Esophagus squamous epithelium (tissue), 5 donors: ENCODE measurements at places on chromosomes 3 and 15. TPM values are rescaled to one million over a fixed set of nuclear protein-coding genes. Genes with fewer than 3 reads are reported as not detected.

GRCh38 chr15:100255644-100256043 is 86.1 kb downstream of the ADAMTS17 start:
- DNase-seq = no peak

GRCh38 chr3:160378331-160379109 is 20.5 kb downstream of the IFT80 start:
- DNase-seq = no peak

The SPINK8 gene
- total RNA-seq = not detected

GRCh38 chr15:60535265-60535664 is 56.3 kb upstream of the ICE2 start:
- no peak for DNase-seq

DNA sequence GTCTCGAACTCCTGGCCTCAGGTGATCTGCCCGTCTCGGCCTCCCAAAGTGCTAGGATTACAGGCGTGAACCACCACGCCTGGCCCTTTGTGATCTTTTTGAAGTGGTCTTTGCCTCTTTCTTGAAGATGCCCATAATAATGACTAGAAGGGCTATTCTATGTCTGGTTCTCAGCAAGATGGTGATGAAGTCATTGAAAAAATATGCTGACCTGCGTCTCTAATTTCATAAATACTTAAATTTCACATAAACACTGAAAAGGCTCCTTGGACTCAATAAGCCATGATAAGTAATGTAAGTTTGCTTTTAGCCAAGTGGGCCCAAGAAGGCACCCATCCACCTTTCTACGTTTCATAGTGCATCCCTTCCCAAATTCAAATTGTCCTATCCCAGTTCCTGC is 775 bp upstream of the MAPK6 start:
- DNase-seq = no peak

GRCh38 chr3:24168977-24169376 is 223.9 kb downstream of the NR1D2 start:
- no peak for DNase-seq

The STXBP5L gene
- 0.18 TPM for total RNA-seq

The SOX14 gene
- not detected for total RNA-seq

DNA sequence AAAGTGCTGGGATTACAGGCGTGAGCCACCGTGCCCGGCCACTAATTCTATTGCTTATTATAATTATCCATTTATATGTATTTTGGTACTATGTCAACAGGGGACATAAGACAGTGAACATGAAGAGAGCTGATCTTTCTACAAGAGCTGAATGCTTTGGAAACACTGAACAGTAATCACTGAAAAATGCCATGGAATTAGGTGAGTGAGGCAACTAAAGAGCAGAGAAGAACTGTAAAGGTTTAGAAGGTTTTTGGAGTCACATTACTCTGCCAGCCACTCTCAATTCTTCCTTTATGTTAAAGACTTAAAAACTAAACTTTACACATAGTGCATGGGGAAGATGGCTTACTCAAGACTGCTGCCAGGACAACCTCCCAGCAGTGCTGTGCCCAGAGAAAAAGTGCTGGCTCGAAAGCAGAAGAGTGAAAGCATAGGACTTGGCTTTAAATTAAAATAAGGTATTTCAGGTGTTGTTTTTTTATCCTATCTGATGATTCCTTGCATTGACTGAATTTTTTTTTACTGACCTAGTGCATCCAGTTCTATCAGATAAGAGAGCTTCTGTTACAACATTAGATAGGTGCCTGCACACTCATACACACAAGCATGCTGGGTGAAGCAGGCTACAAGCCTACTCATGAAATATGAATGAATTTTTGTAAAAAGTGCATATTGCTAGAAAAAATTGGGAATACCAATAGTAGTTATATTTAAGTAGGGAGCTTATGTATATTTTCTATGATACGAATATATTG is 28.7 kb upstream of the CACNA2D3 start:
- no peak for DNase-seq

DNA sequence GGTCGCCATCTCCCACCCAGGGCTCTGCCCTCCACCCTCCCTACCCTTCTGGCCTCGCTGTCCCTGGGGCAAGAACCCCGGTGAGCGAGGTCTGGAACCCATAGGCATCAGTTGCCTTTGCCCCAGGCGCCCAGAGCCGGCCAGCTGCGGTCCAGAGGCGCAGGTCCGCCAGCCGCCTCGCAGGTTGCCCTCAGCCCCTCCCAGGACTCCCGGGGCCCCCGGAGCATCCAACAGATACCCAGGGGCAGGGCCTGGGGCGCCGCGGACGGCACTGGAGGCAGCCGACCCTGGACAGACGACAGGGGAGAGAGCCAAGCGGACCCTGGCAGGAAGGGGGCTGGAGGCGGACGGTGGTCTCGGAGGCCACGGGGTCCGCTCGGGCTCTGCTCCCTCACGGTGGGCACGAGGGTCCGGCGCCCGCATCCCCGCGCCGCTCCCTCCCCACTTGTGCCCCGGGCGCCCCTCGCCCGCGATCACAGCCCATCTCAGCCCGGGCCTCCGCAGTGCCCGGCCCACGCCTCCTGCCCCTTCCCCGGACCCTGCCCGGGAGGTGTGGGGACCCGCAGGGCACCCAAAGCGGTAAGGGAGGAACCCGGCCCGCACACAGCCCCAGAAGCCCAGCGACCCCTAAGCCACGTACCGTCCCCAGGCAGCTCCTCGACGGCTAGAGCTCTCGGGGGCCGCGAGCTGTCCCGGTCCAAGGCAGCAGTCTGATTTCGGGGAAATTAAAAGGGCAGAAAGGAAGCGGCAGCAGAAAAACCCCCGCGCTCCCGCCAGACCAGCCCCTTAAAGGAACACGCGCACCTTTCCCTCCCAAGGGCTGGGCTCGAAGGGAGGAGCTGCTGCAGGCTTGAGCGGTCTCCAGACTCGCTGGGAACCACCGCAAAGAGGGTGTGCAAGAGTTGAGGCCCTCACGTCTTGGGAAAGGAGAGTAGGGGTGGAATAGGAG is at the start of gene HAPLN3:
Gene HAPLN3 (minus strand): TSS at position 726 of the 949 bp plus-strand sequence. CDS start 8,246 bp downstream, outside the sequence.
- no peak for DNase-seq

DNA sequence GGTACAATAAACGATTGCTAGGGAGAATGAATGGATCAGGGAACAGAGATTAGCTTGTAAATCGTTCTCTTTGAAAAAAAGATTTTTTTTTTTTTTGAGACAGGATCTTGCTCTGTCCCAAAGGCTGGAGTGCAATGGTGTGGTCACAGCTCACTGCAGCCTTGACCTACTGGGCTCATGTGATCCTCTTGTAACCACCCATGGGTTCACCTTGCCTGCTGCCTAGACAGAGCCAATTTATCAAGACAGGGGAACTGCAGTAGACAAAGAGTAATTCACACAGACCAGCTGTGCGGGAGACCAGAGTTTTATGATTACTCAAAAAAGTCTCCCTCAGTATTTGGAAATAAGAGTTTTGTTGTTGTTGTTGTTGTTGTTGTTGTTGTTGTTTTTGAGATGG is 39.6 kb downstream of the METTL6 start:
- DNase-seq = no peak

DNA sequence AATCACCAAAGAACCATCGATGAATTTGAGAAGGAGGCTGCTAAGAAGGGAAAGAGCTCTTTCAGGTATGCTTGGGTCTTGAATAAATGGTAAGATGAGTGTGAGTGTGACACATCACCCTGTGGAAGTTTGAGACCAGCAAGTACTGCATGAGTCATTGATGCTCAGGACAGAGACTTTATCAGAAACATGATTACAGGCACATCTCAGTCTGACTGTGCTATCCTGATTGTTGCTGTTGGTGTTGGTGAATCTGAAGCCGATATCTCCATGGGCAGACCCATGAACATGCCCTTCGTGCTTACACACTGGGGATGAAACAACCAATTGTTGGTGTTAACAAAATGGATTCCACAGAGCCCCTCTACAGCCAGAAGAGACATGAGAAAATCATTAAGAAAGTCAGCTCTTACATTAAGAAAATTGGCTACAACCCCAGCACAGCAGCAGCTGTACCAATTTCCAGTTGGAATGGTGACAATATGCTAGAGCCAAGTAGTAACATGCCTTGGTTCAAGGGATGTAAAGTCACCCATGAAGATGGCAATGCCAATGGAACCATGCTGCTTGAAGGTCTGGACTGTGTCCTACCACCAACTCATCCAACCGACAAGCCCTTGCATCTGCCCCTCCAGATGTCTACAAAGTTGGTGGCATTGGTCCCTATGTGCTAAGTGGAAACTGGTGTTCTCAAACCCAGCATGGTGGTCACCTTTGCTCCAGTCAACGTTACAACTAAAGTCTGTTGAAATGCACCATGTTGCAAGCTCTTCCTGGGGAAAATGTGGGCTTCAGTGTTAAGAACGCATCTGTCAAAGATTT is 20.5 kb downstream of the TM4SF4 start:
- no peak for DNase-seq

The ZPLD1 gene
- not detected for total RNA-seq

DNA sequence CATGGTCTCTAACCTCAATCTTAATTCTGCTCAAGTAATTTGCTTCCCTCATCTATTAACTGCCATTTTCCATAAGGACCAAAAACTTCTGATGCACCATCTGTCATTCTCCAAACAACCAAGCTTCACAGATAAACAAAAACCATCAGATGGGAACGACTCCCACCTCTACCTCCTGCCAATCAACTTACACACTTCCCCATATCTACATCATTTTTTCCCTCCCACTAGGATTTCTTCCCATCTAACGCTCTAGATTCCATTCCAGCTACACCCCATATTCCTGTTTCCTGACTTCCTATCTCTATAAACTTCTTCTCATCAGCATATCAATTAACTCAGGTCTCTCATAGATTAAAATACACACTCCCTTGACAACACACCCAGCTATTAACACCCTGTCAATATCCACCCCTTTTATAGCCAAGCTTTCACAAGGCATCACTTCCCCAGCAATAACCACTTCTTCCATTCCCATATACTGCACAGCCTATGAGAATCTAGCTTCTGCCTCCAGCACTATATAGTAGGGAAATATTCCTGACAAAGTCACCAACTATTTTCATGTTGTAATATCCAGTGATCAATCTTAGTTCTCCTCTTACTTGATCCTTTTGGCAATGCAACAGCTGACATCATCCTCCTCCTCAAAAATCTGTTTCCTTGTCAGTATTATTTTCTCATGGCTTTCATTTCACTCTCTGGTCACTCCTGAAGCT is 39.2 kb downstream of the SNX4 start:
- no peak for DNase-seq

DNA sequence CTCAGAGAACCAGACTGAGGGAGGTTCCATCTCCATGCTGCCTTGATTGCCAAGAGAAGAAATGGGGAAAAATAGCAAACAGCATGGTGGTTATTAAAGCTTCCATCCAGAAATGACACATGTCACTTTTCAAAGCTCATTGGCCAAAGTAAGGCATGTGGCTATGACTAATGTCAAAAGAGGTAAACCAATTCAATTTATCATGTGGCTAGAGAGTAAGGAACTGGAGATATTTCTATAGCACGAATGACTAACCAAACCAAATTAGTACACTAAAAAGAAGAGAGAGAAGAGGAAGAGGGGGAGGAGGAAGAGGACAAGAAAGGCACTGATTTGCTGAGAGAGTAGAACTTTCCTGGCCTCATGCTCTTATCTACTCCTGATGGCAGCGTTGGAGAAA is 115.2 kb upstream of the SLC6A11 start:
- no peak for DNase-seq

DNA sequence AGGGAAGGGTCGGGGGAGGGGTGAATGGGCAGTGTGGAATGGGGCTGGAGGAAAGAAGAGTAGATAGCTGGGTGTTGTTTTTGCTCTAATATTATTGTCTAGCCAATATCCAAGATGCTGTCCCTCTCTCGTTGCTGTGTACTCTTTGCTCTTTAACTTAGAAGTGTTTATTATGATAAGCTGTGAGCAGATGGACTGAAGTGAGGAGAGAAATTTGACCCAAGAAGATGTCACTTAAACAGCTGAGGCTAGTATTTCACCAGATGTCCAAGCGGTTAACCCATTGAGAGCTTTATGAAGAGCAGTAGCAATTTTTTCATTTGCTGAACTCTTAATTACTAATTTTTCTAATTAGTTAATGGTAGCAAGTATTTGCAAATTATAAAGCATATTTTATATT is 212.2 kb upstream of the TP63 start:
- no peak for DNase-seq

The UBXN7 gene
- total RNA-seq = 18.7 TPM

The CCNL1 gene
- total RNA-seq = 74.8 TPM

The AHSG gene
- not detected for total RNA-seq

The GRM7 gene
- not detected for total RNA-seq

DNA sequence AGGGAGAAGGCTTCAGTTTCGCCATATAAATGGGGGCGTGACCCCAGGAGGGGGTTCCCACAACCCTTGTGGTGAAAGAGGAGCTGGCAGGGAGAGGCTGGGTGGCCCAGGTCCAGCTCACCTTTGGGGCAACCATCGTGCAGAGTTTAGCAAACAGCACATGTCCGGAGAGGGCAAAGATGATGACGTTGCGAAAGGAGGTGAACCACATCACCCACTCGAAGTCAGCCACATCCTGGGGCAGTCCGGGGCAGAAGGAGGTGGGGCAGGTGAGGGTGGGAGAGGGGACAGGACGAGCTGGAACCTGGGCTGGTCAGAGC is 3.7 kb downstream of the HHATL start:
- no peak for DNase-seq

DNA sequence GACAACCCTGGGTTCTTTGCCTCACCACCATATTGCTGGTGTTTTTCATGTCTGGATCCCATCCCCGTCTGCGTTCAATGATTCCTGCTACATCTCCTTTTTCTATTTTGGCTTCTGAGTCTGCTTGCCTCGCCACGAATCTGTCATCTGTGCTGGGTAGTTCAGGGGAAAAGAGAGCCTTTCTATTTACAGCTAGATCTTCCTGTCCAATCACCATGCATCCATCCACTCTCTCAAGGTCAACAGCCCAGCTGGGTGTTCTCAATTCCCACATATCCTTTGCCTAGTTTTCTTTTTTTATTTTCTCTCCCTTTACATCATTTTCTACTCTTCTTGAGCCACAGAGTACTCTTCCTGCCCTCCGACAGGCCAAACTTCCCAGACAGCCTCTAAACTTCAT is 104.8 kb upstream of the RAD18 start:
- no peak for DNase-seq

GRCh38 chr3:58350627-58351013 is 17.9 kb downstream of the PXK start:
- DNase-seq = no peak
